ENCODE measurements at places on chromosomes 11 and 22. TPM values are rescaled to one million over a fixed set of nuclear protein-coding genes. Genes with fewer than 3 reads are reported as not detected.

DNA sequence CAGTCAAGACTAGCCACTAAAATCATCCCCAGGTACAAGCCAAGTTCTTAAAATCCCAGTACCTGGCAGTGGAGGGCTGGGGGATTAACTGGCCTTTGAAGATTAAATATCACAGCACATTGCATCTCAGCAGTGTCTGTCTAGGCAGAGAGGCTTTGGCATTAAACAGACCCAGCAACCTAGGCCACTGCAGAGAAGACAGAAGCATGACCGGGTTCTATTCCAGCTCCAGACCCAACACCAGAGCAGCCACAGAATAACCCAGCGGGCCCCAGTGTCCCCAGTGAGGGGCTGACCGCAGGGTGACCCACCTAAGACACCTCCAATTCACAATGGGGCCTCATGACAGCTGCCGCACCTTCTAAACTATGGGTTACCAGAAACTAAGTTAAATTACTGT lies 88.2 kb downstream of the SHANK2 start:
- no peak for DNase-seq

DNA sequence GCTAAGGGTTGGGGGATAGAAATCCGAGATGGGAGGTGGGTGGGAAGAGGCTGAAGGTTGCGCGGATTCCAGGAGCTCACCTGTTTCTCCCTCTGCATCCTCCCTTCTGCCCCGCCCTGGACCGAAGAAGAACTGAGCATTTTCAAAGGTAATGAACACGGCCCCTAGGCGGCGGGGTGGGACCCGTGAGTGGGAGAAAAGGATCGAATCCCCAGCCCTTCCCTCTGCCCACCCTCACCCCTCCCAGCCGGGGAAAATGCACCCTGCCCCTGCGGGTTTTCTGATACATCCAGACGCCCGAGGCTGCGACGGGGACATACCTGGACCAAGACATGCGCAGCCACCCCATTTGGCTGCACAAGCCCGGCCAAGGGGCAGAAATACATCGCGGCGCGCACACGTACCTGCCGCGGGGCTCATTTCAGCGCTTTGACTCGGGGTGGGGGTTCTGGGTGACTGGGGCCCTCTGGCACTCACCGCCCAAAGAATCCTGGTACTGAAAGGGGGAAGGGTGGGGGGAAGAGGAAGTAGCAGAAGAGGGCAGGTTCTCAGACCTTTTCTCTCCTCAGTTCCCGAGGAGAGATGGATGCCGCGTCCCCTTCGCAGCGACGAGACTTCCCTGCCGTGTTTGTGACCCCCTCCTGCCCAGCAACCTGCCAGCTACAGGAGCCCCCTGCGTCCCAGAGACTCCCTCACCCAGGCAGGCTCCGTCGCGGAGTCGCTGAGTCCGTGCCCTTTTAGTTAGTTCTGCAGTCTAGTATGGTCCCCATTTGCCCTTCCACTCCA lies 6.0 kb downstream of the VSIG2 start:
- no peak for DNase-seq

The KLHDC7B gene
- 0.32 TPM for total RNA-seq

The GPHA2 gene
- not detected for total RNA-seq

DNA sequence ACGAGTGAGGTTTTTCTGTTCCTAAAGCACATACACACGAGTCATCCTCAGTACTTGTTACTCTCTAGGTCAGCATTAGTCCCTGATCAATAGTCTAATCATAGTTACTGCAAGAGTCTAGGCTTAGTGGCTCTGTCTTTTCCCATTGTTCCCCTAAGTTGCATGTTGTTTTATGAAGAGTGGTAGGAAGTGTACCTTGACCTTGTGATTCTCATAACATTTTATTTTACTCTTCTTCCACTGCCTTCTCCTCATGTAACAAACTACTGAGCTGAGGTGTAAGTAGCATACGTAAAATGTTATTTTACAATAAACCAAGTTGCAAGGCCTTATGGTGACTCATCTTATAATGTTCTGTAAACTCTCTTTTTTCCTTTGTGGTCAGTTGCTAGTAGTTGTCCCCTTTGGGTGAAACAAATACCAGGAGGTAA lies 15.0 kb downstream of the METTL15 start:
- DNase-seq: peak; percentile 61

GRCh38 chr11:116997071-116997470 lies 101.2 kb downstream of the SIK3 start:
- DNase-seq: no peak
